MV-4-11 (cell line): ENCODE measurements at places on chromosomes 2 and 18.

GRCh38 chr2:34534761-34535160, 935.7 kb upstream of the FAM98A start:
- no peak for DNase-seq

GRCh38 chr18:44682871-44683221, 2.2 kb downstream of the SETBP1 start:
- DNase-seq = no peak

DNA sequence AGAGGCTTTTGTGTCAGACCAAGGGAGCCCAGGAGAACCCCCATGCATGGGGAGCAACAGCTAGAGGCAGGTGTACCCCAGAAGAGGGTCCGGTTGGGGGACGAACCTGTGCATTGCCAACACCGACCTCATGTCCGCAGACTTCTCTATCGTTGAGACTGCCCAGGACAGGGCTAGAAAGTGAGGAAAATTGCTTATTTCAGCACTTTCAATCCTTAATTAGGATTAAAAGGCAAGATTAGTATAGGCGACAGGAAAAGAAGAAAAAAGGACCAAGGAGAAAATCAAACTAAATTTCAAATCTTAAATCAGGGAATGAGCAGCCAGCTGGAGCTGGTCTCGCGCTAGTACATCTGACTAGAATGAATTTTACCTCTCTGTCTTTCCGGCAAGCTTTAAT, 438.9 kb upstream of the SOX11 start:
- no peak for DNase-seq

GRCh38 chr2:203551778-203552177, 16.7 kb upstream of the RAPH1 start:
- DNase-seq = peak; percentile 14

DNA sequence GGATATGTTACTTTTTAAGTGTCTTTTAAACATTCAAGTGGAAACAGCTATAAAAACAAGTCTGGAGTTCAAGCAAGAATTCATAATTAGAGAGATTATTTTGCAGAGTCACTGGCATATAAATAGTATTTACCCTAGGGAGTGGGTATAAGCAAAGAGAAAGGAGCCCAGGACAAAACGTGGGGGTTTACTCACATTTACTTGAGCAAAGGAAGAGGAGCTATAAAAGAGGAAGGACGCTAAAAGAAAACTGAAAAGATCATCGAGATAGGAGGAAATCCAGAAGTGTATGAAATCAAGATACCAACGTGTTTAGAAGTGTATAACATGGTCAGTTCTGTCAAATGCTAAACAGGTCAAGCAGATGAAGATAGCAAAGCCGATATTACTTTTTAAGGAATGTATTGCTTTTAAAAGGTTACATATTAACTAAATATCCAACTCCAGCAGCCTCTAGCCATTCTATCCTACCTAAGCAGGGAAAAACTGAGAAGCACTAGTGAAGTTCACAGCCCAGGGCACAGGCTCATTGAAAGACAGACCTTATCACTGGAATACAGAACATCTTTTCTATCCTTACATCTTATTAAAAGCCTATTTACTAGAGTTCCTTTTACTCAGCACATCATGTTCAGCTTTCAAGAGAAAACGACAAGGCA, 8.6 kb downstream of the KANSL1L start:
- DNase-seq = peak; percentile 46

GRCh38 chr2:47196046-47196445, 40.9 kb upstream of the STPG4 start:
- DNase-seq = no peak

GRCh38 chr2:154452906-154453493, 245.5 kb upstream of the KCNJ3 start:
- peak; percentile 33 for DNase-seq

DNA sequence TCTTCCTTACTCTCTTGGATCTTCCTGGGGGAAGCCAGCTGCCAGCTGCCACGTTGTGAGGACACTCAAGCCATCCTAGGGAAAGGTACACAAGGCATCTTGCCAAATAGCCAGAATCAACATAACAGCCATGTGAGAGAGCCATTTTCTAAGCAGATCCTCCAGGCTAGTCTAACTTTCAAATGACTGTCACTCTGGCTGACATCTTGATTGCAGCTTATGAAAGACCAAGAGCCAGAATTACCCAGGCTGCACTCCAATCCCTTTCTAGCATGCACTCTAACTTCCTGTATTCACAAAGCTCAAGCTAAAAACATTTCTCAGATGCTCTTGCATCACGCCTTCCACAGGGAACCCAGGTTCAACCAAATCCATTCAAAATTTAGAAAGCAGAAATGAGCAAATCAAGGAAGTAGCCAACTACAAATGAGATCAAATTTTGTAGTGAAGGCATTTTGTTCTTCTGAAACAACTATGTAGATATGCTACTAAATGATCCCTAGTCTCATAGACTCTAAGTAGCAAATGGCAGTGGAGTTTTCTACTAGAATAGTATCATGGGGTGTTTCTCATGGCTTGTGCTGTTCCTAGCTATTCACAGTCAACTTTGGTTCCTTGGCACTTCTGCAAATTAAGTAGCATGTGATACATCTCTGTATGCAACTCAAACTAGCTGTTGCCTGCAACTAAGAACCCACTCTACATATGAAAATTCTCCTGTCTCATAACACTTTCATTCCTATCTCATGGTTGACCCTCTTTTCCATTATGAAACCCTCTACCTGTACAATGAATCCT, 281.9 kb downstream of the ZEB2 start:
- peak; percentile 95 for DNase-seq

DNA sequence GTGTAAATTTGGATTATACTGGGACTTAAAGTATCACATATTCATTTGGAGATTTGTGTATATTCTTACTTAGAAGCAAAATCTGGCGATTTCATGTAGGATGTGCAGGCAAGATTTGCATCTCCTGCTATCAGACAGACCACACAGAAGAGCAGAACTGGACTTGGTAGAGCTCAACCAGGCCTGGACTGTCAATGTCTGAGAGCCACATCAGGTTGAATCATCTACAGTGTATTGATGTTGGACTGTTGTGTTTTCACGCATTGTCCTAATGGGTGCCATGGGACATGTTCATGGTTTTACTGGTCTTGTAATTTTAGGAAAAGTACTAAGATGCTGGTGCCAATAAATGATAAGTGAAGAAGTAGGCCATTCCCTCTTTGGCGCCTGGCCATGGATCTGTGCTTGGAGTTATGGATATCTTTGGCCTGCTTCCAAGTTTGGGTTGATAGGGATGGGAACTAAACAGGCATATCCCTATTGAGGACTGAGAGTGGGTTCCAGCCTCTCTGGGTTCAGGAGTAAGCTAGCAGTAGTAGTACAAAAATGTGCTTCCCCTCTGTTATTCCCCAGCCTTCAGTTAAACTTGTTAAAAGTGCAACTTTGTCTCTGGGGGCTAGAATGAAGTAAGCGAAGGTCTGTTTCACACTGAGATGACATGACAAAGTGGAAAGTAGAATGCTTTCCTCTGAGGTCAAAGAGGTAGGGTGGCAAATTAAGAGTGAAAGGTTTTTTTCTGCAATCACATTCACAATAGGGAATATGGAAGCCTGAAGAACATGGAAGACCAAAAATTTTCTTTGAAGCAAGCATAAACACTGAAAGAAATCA, 49.2 kb upstream of the NEMP2 start:
- DNase-seq = no peak

DNA sequence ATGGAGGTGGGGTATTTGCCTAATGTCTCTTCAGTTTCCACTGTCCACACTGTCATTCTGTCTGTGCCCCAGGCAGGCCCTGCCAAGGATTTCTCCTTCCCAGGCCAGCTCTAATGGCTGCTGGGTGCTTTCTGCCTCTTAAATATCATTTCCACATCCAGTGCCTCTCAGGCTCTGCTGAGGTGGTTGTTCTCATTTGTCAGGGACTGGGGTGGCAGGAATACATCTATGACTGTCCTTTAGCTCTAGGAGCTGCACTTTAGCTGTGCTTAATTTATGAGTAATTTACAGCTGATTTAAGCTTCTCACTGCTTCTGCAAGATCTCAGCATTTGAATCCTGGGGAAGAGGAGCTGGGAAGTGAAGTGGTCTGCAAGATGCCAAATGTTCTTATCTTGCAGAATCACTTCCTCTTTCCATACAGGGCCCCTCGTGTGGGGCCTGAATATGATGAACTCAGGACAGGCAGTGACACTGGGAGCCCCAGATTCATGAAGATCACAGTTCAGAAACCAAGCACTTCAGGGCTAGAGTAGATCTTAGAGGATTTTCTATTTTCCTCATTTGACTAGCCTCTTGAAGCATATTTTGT, 150.2 kb downstream of the FSHR start:
- DNase-seq = peak; percentile 42

DNA sequence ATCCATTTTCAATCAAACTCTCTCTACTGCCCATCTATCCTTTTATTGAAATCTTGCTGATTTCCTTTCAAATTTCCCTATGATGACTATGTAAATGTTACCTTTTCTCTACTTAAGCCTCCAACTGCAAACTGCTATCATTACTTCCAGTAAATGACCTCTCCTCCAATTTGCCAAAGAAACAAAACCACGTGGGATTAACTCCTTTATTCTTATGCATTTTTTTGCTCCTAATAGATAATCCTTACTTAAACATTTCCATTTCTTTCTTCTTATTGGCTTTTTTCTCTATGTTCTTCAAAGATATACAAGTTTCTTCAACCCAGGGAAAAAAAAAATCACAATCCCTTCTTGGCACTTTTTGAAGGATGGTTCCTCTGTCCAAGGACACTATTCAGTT, 61.2 kb downstream of the CCDC88A start:
- DNase-seq = no peak

DNA sequence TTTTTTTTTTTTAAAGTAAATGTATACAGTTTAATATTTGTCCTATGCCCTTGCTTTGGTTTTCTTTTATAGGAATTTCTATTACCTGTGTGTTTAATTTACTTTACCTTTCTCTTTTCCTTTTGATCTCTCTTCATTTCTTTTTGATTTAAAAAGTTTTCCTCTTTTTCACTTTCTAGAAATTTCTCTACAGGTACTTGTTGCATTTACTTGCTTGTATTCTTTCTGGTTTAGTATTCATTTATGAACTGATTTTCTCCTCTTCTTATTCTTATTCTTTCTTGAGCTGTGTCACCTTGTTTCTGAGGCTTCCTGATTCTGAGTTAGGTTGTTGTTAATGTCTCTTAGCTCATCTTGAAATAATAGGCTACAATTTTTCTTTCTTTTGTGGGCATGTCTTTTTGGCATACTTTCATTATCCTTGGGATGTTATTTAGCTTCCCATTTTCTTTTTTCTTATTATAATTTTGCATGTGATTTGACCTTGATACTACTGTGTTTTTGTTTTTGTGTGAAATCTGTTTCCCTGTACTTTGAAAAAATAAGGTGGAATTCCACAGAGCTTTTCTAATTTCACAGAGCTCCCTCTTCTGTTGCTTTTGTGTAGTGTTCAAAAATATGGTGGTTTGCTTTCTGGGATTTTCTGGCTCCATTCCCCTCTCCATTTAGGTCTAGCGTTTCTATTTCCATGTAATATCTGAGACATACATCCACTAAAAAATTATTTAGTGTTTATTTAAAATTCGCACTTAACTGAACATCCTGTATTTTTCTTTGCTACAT, 25.5 kb upstream of the ALMS1 start:
- DNase-seq = no peak

GRCh38 chr2:237465515-237466148, 21.4 kb upstream of the MLPH start:
- peak; percentile 28 for DNase-seq

DNA sequence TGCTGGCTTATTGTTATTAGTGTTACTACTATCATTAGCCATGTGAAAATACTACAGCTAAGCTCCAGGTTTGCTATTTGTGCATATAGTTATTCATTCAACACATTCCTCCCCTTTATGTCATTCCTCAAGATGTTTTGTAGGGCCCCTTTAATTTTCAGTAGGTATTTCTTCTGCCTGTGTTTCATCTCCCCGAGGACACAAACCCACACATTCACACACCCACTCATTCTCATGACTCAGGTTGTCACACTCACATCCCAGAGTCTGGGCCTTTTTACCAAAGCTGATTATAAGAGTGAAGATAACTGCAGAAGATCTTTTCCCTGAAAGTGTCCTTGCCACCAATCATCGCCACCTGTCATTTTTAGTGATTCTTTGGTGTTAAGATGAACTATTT, 68.6 kb upstream of the SPOPL start:
- no peak for DNase-seq
